ENCODE measurements at places on chromosomes 2 and 18. TPM values are rescaled to one million over a fixed set of nuclear protein-coding genes. Genes with fewer than 3 reads are reported as not detected.

SIX3 gene
- not detected for total RNA-seq

CACNB4 gene
- 1.1 TPM for total RNA-seq

SIX2 gene
- total RNA-seq = under 0.01 TPM

TDRD15 gene
- total RNA-seq = not detected

CFC1 gene
- not detected for total RNA-seq

RBM45 gene
- 24.1 TPM for total RNA-seq

PROM2 gene
- 0.28 TPM for total RNA-seq

ESPNL gene
- 2.4 TPM for total RNA-seq

VWC2L gene
- not detected for total RNA-seq

KLHL14 gene
- not detected for total RNA-seq

FASTKD2 gene
- 36.3 TPM for total RNA-seq

SH3RF3 gene
- total RNA-seq = 2.6 TPM

ANKRD30BL gene
- total RNA-seq = not detected

ALPI gene
- total RNA-seq = not detected

CFC1B gene
- not detected for total RNA-seq

CREG2 gene
- total RNA-seq = 0.14 TPM

NEURL3 gene
- total RNA-seq = not detected

NOSTRIN gene
- total RNA-seq = 0.09 TPM

PDE1A gene
- 42.4 TPM for total RNA-seq

TLX2 gene
- not detected for total RNA-seq

TUBB8B gene
- not detected for total RNA-seq

ANO7 gene
- 0.83 TPM for total RNA-seq

IL1RN gene
- 0.71 TPM for total RNA-seq

FNDC4 gene
- 11.9 TPM for total RNA-seq

OBSL1 gene
- 37.8 TPM for total RNA-seq

CYP20A1 gene
- total RNA-seq = 41.7 TPM

UGT1A9 gene
- total RNA-seq = under 0.01 TPM

GALNT5 gene
- total RNA-seq = 26.9 TPM

UBXN2A gene
- 13.4 TPM for total RNA-seq

UGT1A5 gene
- total RNA-seq = not detected

LRRTM1 gene
- total RNA-seq = not detected

FZD7 gene
- total RNA-seq = 68.4 TPM

HMSD gene
- under 0.01 TPM for total RNA-seq

FAP gene
- 148 TPM for total RNA-seq

POMC gene
- 0.57 TPM for total RNA-seq

LYG1 gene
- 0.43 TPM for total RNA-seq

TMEM178A gene
- 1.3 TPM for total RNA-seq

RBM44 gene
- total RNA-seq = 0.14 TPM

MARCHF4 gene
- 0.28 TPM for total RNA-seq

CD207 gene
- total RNA-seq = not detected

SPC25 gene
- total RNA-seq = 0.28 TPM

CRYGC gene
- not detected for total RNA-seq

SCTR gene
- total RNA-seq = not detected

All from smooth muscle cell of bladder (primary cell).